ENCODE measurements at places on chromosomes 5 and 9.

GRCh38 chr9:115665519-115665918 lies 488.1 kb upstream of the PAPPA start:
- no peak for DNase-seq

- DNase-seq: no peak
These were observed 357.8 kb upstream of the CCNG1 start for GRCh38 chr5:163079618-163080017.

DNA sequence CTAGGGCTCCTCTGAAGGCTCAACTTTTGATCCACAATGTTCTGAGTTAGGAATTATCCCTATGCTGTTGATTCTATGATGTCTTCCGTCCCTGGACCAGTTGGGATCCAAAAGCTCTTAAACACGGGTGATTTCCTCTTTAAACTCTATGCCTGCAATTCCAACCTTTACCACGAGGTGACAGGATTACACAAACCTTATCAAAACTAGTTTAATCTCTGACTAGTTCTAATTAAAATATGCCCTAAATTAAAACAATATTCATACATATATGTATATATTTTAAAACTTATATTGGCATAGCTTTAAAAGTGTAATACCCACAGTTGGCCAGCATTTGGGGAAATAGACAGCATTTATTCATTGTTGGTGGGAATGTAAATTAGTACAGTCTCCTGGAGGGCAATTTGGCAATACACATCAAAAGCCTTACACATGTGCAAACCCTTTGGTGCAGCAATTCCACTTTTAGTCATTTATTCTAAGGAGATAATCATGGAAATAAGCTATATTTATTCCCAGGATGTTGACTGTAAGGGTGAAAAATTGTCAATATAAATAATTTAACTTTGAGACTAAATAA lies 51.6 kb upstream of the PHYKPL start:
- no peak for DNase-seq

DNA sequence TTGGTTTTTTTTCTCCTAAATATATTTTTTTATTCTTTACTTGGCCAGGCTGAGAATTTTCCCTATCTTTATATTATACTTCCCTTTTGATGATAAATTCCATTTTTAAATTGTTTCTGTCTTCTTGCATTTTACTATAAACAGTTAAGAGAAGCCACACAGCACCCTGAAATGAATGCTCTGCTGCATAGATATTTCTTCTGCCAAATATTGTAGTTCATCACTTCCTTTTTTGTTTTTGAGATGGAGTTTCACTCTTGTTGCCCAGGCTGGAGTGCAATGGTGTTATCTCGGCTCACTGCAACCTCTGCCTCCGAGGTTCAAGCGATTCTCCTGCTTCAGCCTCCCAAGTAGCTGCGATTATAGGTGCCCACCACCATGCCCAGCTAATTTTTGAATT lies 8.5 kb upstream of the INIP start:
- DNase-seq: no peak

- DNase-seq: no peak
These were observed 64.4 kb upstream of the SPATA31E1 start for GRCh38 chr9:87818308-87818707.

DNA sequence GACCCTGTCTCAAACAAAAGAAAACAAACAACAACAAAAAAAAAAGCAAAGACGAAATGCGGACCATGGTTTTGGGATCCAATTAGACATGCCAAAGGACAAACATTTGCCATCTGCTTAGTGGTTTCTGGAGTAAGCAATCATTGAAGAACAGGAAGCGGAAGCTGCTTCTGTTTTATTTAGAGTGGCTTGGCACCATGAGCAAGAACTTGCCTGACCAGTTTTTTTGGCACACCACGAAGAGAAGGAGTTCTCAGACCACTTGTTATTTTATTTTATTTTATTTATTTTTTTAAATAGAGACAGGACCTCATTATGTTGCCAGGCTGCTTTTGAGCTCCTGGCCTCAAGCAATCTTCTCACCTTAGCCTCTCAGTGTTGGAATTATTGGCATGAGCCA lies 17.0 kb downstream of the BTF3 start:
- no peak for DNase-seq

DNA sequence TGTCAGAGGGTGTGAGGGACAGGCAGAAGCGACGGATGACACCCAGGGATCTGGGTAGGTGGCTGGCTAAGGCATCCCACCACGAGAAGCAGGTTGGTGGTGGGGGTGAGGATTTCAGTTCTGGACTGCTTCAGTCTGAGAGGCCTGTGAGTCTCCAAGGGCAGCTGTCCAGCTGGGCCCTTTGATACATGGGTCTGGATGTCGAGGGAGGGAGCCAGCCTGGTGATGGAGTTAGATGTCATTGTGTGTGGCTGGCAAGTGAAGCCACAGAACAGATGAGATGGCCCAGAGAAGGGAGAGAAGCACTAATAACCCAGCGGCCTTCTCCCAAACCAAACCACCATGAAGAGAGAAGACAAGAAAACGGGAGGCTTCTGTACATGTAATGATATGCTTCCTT lies 11.1 kb downstream of the MED27 start:
- DNase-seq: no peak

DNA sequence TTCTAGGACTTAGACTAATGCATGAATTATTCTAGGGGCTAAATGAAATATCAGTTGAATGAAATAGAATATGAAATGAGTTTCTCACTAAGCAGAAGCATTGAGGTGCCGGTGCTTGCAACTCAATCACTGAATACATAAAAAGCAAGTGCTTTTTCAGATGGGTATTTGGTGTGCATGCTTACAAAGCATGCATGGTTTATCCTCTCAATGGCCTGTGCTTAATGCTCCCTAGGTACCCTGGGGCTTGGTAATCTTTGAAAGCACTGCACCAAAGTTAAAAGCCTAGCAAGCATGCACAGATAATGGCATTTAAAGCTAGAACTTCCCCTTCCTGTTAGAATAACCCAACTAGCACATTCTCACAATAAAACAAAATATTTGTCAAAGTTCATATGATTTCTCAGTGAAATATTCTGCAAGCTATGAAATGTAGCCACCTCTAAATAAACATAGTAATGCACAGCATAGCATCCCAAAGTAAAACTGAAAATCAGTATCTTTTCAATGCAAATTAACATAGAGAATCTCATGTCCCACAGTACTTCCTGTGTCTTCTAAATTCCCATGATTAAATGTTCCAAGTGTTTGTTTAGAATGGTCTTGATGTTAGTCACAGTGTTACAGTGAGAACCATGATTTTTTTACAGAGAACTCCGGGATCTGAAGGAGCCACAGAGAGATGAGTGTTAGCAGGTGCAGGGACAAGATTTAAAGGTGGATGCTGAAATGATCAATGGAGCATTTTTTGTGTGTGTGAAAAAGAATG lies 143.4 kb upstream of the CDH6 start:
- no peak for DNase-seq

DNA sequence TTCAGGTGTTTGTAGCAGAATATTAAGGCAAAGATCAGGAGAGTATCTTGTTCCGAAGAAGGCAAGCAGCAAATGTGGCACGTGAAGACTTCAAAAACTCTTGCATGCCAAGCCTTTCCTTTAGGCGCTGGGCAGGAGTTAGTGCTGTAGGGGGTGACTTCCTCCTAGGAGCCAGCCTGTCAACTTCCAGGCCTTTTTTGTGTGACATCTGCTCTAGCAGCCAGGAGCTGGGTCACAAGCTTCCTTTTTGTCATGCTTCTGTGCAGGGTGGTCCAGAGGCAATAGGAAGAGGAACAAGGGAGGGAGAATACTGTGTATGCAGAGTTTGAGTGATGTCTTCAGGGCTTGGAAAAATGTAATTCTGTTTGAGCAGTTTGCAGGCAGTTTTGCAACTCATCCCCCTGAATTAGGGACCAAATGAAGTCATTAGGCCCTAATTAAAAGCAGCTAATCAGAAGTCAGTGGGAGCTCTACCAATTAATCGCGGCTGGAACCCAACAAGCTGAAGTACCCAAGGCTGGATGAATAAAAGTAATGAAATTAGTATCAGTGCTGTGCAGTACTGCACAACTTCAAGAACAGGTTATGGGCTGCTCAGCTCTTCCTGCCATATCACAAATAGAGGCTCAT lies 53.5 kb downstream of the TLR4 start:
- DNase-seq: no peak

DNA sequence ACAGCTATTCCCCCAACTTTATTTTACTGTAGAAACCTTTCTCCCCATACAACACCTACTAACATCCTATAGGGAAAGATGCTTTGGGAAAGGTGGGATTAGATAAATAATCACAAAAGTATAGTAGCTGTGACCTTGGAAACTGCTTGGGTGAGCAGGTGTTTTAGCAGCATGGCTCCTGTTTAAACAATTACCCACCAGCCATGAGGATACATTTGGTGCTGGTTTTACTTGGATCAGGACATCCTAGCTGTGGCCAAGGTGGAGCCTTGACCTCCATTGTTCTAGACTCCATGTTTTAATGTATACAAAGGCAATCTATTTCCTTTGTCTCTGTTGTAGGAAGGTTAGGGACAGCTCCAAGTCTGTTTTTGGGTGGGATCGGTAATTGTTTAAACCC lies 56.8 kb upstream of the ALDH1B1 start:
- DNase-seq: no peak

DNA sequence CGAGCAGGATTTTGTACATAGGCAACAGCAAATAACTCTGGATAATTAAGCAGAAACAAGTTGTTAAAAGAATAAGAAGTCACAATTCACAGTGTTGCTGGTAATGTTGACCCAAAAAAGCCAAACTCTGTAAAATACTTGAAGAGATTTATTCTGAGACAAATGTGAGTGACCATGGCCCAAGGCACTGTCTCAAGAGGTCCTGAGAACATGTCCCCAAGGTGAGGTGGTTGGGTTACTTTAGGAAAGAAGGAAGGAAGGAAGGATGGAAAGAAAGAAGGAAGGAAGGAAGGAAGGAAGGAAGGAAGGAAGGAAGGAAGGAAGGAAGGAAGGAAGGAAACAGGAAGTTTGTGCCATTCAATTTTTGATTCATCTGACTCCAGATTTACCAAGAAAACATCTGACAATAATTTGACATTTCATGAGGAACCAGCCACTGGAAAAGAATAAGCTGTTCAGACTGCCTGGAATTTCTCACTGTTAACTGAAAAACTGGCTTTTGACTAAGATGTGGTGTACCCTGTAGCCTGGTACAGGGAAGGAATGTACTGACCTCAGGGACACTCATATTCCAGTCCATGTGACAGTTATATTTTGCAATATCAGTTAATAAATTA lies 295.9 kb upstream of the TNC start:
- no peak for DNase-seq

- DNase-seq: peak; percentile 89
These were observed at the start of gene ABITRAM for GRCh38 chr9:108934323-108934893. TSS of gene ABITRAM (plus strand) at chr9:108934400. CDS start at chr9:108934487, 87 bp downstream.

All from NCI-H1417 treated with DMSO at 0.1 percent for 48 hours (cell line).